ENCODE measurements at places on chromosomes 12 and 14.

GRCh38 chr12:13258197-13258596, 61.7 kb downstream of the EMP1 start:
- no peak for DNase-seq

GRCh38 chr12:66963901-66964300, 285.0 kb upstream of the GRIP1 start:
- no peak for DNase-seq

DNA sequence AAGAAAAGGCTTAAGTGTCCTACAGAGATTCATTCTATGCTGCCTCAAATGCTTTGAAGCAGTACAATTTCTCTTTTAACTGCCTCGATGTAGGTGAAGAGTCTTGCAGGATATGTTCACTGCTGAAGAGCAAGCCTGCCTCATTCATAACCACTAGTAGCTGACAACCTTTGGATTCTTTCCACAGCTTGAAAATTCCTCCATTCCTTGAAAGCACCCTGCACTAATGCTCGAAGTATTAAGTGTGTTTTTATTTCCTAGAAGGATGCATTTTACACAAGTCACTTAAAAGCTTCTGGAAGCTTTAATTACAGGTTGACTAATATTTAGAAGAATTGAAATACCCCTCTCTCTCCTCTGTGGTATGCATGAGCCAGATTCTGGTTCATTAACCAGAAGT, 429.4 kb downstream of the DIO2 start:
- no peak for DNase-seq

DNA sequence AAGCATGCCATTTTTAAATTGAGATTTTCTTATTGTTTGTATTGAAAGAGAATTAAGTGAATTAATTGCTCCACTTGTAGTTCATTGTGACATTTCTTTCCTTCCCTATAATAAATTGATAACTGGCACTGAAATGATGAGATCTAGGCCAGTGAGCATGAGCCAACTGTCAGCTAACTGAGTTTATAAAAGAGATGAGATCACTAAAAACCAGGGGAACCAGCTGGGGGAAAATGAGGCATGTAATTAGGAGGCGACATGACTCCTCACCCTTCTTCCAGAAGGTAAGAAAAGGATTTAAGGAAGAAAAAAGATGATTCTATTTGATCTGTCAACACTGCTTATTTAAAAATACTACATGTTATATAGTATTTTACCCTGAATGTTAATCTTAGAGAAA, 104.5 kb upstream of the DNM1L start:
- DNase-seq = no peak

DNA sequence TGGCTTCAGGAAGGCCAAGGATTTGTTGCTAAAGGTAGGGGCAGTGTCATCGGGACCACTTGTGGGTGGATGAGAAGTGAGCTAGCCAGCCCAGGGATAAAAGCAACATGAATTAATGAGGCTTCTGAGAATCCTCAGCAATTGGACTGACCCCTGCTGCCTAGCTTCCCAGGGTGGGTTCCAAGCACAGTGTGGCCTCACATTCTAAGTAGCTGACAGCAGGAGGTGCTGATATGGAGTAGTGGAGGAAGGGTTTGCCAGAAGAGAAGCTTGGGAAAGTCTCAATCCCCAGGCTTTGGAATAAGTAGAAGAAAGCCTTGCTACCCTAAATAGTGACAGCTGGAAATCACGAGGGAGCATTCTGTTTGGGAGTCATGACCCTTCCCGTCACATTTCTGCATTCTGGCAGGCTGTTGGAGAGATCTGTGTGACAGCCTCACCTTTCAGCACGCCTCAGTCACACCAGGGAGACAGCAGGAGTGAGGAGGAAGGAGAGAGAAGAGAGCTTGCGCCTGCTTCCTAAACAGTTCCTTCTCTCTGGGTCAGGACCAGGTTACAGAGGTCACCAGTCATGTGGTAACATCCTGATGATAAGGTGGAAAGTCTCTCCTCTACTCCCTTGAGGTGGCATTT, 31.2 kb downstream of the DACT1 start:
- no peak for DNase-seq

- no peak for DNase-seq
Observed at GRCh38 chr12:124233041-124233796, 61.7 kb upstream of the RFLNA start.
